ENCODE measurements at places on chromosomes 5 and 9. TPM values are rescaled to one million over a fixed set of nuclear protein-coding genes. Genes with fewer than 3 reads are reported as not detected.

The IRX1 gene
- total RNA-seq, result not detected

The GRIN1 gene
- total RNA-seq, result not detected

The URM1 gene
- 25.5 TPM for total RNA-seq

The NR2F1 gene
- 117 TPM for total RNA-seq

The SOHLH1 gene
- total RNA-seq, result not detected

Data from omental fat pad (tissue), 4 donors.